ENCODE measurements at places on chromosomes 12 and 14. TPM values are rescaled to one million over a fixed set of nuclear protein-coding genes. Genes with fewer than 3 reads are reported as not detected.

TCP11L2 gene
- 21.6 TPM for polyA plus RNA-seq

DNA sequence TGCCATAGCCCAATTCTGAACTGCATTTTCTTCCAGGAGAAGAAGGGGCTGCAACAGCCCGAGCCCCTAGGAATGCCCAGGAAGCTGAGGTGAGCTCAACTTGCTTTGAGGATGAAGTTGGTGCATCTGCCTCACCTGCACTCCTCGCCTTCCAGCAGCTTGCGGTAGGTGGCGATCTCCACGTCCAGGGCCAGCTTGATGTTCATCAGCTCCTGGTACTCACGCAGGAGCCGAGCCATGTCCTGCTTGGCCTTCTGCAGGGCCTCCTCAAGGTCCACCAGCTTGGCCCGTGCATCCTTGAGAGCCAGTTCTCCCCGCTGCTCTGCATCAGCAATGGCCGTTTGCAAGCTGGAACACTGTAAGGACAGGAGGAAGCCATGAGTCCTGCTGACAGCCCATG, 6.0 kb downstream of the KRT75 start:
- no peak for DNase-seq

- no peak for DNase-seq
Measured at GRCh38 chr12:116130431-116130830, 147.1 kb downstream of the MED13L start.

- DNase-seq: no peak
Measured at GRCh38 chr12:27460471-27460978, 14.0 kb downstream of the SMCO2 start.

GRCh38 chr14:99543370-99543769, 60.6 kb downstream of the CCDC85C start:
- no peak for DNase-seq

- DNase-seq: no peak
Measured at GRCh38 chr12:45302621-45303369, 86.9 kb downstream of the ANO6 start.

GRCh38 chr14:49203676-49204075, 382.5 kb downstream of the RPS29 start:
- no peak for DNase-seq

DNA sequence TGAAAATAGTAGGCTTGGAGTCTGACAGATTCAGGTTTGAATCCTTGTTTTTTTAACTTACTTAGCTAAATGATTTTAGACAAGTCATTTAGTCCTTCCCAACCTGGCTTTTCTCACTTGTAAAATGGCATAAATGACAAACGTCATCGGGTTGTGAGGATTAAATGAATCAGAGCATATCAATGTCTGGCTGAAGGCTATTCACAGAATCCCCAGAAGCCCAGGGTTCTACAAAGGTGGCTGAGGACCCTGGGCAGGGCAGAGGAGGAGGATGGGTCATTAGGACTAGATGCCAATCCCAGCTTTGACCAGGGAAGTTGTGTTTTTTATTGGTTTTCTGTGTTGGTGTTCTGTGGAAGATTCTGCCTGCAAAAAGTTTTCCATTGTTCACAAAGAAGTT, 7.6 kb upstream of the PTPRB start:
- no peak for DNase-seq

- DNase-seq: no peak
Measured at GRCh38 chr12:12676605-12677004, 19.4 kb downstream of the GPR19 start.

GRCh38 chr12:29611906-29612305, 114.4 kb upstream of the OVCH1 start:
- no peak for DNase-seq

- no peak for DNase-seq
Measured at GRCh38 chr14:54577494-54577893, 10.6 kb downstream of the SAMD4A start.

DNA sequence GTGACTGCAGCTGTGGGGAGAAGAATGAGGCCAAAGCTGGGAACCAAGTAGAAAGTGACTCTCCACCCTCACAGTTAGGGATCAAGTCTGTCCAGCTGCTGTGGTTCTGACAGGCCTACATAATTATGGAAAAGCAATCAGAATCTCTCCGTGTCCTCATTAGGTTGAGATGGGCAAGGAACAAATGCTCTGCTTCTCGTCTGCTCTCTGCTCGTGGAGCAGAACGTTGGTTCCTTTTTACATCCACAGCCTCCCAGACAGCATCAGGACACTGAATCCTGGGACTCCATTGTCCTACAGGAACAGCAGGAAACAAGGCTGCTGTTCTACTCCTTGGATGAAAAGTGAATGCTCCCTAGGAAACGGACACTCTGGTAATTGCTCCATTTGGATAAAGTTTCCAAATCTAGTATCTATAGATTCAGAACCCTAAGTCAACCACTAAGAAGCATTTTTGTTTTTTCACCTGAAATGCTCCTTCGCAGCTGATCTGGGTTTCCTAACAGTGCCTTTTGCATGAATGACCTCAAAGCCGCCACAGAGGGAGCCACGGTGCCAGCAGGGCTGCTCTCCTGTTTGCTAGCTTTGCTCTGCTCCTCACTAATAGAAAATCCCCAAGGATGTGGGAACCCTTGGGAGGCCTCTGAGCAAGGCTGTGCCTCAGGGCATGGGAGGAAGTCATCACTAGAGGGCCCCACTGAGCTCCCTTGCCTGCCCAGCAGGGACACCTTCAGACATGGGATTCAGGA, 102.0 kb downstream of the EGLN3 start:
- peak; percentile 41 for DNase-seq

Data from right renal pelvis (tissue), 4 donors.